Activated T-helper 1 cell treated with anti-CD3 and anti-CD28 coated beads, Interleukin-12 subunit alpha, Interleukin-12 subunit beta, Interleukin-2, Interleukin-4 antibody, amounts not matched to agents 30 ng/mL and 10 ng/mL and 1 ng/mL, durations not matched to agents 14 hours and 24 hours and 36 hours (primary cell): ENCODE measurements at places on chromosomes 6 and 20.

GRCh38 chr6:52317841-52318581 is 33.5 kb upstream of the MCM3 start:
- no peak overlapping the region for H3K27ac ChIP-seq
- H3K27me3 ChIP-seq: no peaks in the 10 kb centered on the region
- H3K4me3 ChIP-seq: no peak overlapping the region
- H3K4me1 ChIP-seq: peaks cover 19% of the 10 kb centered on the region

DNA sequence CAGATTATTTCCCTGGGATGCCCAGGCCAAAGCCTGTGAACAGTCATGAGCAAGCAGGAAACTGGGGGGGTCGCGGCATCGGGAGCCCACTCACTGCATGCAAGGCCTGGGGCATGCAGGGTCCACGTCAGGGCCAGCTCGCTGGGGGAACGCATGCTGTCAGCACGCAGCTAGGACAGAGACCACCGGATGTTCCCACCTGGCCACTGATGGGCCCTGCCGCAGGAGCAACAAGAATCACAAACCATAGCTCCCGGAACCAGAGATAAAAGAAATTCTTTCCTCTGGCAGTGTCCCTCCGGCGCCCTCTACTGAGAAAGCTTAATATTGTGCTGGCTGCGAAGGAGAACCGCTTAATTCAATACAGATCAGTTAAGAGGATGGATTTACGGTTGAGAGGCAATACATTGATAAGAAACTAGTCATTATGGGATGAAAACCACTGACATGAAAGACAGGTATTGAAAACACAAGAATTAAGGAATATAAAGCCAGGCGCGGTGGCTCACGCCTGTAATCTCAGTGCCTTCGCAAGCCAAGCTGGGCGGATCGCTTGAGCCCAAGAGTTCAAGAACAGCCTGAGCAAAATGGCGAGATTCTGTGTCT is 32.6 kb downstream of the C6orf15 start:
- no peaks in the 10 kb centered on the region for H3K36me3 ChIP-seq
- H3K27ac ChIP-seq: no peak overlapping the region
- no peaks in the 10 kb centered on the region for H3K4me1 ChIP-seq
- H3K4me3 ChIP-seq: no peak overlapping the region
- DNase-seq: peak; percentile 58

DNA sequence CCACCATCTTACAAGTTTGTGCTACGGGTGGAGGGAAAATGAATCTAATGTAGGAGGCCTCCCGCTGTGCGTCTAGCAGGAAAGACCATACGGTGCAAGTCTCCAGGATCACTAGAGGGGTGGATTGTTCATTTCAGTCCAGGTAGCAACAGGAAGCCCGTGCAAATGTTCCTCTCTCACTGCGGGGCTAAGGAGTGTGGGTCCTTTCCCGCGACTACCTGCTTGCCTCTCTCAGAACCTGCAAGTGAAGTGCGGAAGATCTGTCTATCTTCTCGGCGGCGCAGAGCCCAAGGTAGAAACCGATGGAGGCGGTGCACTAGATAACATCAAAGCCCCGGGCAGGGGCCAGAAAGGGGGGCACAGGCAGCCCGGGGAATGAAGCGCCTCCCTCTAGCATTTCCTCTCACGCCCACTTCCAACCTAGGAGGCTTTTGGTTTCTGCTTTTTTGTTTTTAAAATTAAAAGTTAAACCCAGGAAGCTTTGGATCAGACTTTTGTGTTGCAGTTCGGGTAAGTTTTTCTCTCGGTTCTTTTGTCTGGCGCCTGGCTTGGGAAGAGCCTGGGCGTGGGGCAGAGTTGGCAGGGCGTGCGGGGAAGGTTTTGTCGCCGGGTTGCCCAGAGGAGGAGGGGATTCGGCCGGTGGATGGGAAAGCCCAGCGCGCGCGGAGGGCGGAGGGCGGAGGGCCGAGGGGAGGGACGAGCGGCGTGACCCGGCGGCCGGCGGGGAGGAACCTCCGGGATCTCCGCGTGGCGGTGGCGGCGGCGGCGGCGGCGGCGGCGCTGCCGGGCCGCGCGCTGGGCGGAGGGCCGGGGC is 3.5 kb upstream of the HIVEP1 start:
- H3K36me3 ChIP-seq: peaks cover 3% of the 10 kb centered on the region
- no peaks in the 10 kb centered on the region for H3K27me3 ChIP-seq
- H3K4me3 ChIP-seq: peak overlapping the region; percentile 91

DNA sequence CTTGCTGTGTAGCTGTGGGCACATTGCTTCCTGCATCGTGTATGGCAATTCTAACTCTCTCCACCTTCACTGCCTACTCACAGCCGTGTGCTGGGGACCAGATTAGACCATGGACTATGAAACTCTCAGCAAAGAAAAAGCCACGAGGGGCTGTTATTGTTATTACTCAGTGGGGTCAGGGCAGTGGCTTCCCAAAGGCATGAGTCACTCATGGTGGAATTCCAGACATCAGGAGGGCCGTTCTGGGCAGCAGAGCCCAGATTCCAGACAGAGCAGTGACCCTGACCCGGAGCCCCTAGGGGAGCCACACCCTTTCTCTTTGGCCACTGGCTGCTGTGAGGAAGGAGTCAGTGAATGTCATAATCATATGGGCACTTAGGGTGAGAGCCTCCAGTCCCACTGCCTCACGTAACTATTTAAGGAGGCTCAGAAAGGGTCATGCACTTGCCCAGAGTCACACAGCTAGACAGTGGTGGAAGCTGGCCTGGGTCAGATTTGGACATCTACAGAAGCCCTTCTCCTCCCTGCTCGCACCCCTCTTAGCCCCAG is 22.2 kb upstream of the CCN5 start:
- peaks cover 1% of the 10 kb centered on the region for H3K27me3 ChIP-seq
- DNase-seq: no peak
- no peak overlapping the region for H3K27ac ChIP-seq
- no peaks in the 10 kb centered on the region for H3K36me3 ChIP-seq
- H3K4me3 ChIP-seq: no peak overlapping the region

GRCh38 chr6:73231986-73232391 is 6.7 kb upstream of the KHDC1L start:
- no peaks in the 10 kb centered on the region for H3K36me3 ChIP-seq
- H3K4me1 ChIP-seq: no peaks in the 10 kb centered on the region
- no peak overlapping the region for H3K4me3 ChIP-seq
- no peak for DNase-seq

DNA sequence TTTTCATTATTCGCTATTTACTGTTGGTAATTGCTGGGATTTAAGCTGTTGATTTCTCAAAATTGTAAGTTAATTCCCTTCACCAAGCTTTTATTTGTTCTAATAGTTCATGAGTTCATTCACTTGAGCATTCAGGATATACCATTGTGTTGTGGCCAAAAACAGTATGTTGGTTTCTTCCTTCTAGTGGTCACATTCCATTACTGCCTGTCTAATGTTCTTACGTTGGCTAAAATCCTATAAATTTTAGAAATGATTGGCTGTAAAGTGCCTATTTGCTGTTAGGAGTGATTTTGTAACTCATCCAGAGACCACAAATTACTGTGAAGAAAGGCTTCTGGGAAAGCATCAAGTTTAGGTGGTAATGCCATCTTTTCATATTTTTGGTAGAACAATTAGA is 76.3 kb downstream of the FARS2 start:
- no peak for DNase-seq
- H3K27me3 ChIP-seq: no peaks in the 10 kb centered on the region
- H3K4me3 ChIP-seq: no peak overlapping the region
- H3K4me1 ChIP-seq: peaks cover 15% of the 10 kb centered on the region
